Left lung (tissue), 14 donors: ENCODE measurements at places on chromosomes 3 and 15. TPM values are rescaled to one million over a fixed set of nuclear protein-coding genes. Genes with fewer than 3 reads are reported as not detected.

Gene ZNF710
- 38.3 TPM for polyA plus RNA-seq

GRCh38 chr3:64358853-64359252 is 133.6 kb upstream of the PRICKLE2 start:
- DNase-seq = no peak

Gene ABCC5
- polyA plus RNA-seq = 89.0 TPM

GRCh38 chr15:89016549-89017041 is 71.7 kb upstream of the ABHD2 start:
- DNase-seq = no peak

- DNase-seq = no peak
These were observed 150.7 kb downstream of the CADPS start for GRCh38 chr3:62724503-62724902.

Gene CCR8
- polyA plus RNA-seq = not detected

GRCh38 chr15:72285402-72285801 is 13.0 kb upstream of the PARP6 start:
- DNase-seq = no peak

GRCh38 chr3:160616716-160617115 is 51.3 kb upstream of the KPNA4 start:
- no peak for DNase-seq

Gene PIGB
- 25.3 TPM for polyA plus RNA-seq

Gene IFT57
- 71.5 TPM for polyA plus RNA-seq

DNA sequence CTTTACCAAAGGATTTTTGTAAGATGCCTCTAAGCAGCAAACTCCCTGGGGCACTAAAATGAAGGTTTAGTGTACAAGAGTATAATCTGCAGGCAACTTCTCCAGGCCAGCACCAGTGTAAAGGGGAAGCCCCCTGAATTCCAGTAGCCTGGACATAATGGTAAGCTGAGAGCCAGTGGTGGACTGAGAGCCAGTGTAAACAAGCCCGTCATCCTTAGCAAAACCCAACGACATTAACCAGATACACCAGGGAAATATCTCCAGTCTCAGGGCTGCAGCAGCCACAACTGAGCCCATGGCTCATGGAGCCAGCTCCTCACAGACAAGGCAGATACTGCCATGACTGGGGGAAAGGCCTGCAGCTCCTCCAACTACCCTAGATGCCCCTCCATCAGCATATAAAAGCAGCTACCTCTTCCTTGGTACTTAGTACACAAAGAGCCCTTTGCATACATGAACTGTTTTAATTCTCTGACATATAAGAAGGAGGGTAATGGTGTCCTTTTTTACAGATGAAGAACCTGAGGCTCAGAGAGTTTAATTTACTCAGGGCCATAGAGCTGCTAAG is 21.7 kb downstream of the PARP16 start:
- no peak for DNase-seq

DNA sequence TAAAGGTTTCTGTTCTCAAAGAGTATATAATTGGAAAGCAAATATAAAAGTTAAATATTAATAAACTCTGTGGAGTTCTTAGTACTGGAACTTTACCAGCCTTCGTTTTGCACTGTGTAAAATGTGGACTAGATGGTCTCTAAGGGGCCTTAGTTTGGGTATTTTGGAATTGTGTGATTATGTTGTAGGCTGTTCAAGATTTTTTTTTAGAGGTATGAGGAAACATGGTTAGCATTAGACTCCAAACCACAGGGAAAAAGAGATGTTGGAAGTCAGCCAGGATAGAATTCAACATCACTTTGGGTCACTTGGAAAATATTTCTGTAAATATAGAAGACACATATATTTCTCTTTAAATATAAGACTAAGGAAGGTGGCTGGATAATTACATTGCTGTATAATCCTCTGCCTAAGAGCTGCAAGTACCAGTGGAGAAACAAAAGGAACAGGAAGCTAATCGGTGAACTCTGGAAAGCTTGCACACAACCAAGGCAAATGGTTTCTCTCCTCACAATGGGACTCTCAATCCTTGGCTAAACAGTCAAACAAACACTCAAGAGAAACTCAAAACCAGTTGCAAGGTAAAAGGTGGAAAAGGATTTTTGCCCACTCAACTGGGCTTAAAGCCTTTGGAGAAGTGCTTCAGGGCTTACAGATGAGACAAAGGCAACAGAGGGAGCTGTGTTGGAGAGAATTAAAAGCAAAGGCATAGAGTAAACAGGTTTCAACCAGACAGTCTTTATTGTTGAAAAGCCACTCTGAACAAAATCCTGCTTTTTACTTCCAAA is 141.7 kb downstream of the NR1D2 start:
- peak; percentile 60 for DNase-seq

DNA sequence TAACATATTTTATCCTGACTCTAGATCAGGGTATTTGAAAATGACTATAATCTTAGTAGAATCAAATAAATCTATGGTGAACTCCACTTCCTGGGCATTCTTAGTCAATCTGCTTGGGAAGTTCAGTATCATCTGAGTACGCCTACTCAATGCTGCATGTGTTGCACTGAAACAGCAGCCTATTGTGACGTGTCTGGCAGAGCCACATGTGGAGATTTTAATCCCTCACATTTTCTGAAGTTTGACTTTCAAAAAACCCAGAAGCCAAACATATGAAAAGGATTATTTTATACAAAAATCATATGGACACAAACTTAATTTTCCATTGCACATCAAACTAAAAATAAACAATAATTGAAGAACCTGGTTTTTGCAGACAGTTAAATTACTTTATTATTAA is 798.3 kb downstream of the ROBO1 start:
- DNase-seq = no peak

DNA sequence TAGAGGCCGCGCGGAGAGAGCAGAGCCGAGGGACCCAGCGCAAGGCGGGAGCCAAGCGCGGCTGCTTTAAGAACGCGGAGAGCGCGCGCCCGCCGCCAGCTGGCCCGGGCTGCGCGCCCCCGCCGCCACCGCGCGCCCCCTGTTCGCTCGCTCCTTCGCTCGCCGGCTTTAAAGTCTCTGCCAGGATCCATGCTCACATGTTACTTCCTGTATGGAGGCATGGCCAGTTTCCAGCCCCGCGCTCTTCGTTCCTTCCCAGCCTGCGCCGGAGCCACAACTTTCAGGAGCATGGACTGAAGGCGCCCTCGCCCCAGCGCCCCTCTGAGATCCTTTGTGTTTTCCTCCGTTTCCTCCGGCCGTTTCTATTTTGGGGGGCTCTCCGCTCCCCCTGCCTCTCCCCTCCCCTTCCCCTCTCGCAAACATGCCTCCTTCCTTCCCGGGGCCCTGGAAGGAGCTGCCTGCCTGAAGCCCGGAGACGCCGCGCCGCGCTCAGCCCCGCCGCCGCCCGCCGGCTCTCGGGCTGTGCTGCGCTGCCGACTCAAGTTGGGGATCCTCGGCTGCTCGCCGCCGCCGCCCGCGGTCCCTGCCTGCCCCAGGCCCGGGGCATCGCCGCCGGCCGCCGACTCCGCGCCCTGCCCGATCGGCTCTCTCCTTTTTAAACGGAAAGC is at the start of gene PTPRG:
PTPRG (plus strand) TSS at position 198 of the 668 bp plus-strand sequence. CDS start 717 bp downstream, outside the sequence.
- DNase-seq = peak; percentile 97

Gene RARB
- 36.6 TPM for polyA plus RNA-seq

GRCh38 chr15:33309602-33310276 is 1.0 kb upstream of the RYR3 start:
- no peak for DNase-seq

GRCh38 chr3:129116482-129116946 is 5.1 kb downstream of the RAB43 start:
- no peak for DNase-seq

Gene FOXL2NB
- 0.06 TPM for polyA plus RNA-seq
